ENCODE measurements at places on chromosomes 6 and 20.

- no peak for DNase-seq
Measured at GRCh38 chr20:46803123-46804020, 91.3 kb upstream of the EYA2 start.

DNA sequence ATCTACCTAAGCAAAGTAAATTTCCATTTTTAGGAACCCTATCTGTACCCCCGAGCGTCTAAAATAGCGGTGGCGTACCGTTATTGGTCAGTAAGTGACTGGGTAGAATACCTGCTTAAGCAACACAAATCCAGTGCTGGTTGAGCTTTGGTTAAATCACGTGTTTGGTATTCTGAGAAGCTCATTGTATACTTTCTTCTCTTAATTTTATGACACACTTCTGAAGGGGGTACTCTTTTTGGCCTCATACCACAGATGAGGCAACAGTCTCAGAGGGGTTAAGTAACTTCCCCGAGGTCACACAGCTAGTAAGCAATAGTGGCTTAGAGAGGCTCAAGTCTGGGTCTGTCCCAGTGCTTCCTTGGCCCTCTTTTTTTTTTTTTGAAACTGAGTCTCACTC, 151.2 kb downstream of the TFAP2C start:
- DNase-seq: no peak

DNA sequence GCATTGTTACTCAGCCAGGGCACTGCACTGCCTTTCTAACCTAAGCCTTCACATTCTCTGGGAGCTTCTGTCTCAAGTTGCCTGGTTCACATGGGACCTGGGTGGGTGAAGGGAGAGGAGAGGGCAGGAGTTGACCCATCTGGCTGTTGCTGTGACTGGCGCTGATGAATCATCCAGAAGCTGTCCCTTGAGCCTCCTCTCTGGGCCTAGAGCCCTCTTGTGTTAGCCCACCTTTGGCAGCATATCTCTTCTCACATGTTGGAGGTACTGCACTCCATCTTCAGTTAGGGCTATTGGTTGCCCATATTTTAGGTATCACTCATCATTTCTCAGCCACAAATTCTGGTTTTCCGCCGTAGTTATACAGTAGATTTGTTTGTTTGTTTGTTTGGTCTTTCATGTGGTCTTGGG, 19.8 kb downstream of the XRN2 start:
- no peak for DNase-seq

- DNase-seq: no peak
Measured at GRCh38 chr6:157070403-157071107, 252.8 kb downstream of the TMEM242 start.

GRCh38 chr20:44576297-44576696, 6.1 kb upstream of the PKIG start:
- DNase-seq: no peak

DNA sequence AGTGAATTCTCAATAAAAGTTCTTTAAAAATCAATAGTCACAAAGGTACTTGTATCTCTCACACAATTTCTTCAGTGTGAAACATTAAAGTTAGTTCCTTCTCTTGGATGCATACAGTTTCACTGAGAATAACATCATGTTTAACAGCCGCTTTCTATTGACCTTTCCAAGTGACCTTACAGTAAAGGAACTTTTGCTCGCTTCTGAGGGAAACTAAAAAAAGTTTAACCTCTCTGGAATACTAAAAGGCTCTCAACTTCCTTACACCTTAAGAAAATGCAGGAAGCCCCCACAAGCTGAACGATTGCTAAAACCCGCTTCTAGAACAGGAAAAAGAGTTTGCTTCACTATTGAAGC, 1.3 kb downstream of the RRAGD start:
- DNase-seq: no peak

DNA sequence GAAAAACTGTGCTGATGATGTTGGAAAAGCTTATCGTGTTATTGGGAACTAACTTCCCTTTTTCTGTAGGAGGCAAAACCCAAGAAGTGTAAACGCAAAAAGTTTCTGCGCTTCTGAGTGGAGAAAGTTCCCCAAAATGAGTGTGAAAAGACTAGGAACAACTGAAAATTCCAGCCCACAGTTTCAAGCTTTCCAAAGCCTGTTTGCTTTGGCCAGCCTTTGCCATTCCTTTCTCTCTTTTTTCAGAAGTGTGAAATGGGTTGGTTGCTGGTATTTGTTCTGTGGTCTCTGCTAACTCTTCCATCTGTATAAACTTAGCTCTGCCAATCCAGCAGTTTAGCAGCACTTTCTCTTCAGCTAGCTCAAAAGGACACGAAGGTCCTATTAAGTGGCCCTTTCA, 491.3 kb downstream of the MAFB start:
- no peak for DNase-seq

GRCh38 chr6:82870582-82871172, 195.0 kb downstream of the UBE3D start:
- DNase-seq: no peak

DNA sequence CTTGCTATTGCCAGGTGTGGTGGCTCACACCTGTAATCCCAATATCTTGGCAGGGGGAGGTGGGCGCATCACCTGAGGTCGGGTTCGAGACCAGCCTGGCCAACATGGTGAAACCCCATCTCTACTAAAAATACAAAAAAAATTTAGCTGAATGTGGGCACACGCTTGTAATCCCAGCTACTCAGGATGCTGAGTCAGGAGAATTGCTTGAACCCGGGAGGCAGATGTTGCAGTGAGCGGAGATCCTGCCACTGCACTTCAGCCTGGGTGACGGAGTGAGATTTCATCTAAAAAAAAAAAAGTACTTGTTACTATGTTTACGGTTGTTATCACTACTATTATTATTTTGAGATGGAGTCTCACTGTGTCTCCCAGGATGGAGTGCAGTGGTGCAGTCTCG, 3.0 kb downstream of the PPT2 start:
- DNase-seq: no peak

DNA sequence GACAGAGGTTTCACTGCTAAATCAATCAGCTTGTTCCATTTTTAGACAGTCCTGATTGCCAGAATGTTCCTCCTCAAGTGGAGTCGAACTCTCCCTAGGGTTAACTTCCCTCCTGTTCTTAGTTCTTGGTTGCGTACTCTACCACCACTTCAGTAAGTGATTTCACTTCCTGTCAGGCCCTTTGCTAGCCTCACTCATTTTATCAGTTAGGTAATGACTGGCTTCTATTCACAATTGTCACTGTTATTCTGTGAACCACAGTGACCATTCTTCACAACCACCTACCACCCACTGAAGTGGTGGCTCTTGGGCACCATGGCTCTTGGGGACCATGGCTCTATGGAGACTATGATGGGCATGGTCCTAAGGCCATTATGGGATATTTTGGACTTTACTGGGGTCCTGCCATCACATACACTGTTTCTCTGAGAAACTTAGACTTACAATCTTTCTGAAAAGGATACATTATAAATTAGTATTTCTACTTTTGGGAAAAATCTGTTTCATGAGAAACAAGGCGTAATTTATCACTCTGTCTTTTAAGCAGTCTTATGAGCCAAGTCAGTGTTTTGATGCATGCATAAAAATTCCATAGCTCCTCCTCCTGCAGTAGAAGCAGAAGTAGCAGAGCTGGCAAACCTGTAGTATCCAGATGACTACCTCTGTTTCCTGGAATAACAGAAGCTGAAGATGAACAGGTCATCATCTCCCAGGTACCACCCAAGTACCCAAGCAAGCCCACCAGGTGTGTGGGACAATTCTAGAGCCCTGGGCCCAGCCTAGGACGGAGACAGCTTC, 66.3 kb downstream of the ATXN1 start:
- DNase-seq: no peak

DNA sequence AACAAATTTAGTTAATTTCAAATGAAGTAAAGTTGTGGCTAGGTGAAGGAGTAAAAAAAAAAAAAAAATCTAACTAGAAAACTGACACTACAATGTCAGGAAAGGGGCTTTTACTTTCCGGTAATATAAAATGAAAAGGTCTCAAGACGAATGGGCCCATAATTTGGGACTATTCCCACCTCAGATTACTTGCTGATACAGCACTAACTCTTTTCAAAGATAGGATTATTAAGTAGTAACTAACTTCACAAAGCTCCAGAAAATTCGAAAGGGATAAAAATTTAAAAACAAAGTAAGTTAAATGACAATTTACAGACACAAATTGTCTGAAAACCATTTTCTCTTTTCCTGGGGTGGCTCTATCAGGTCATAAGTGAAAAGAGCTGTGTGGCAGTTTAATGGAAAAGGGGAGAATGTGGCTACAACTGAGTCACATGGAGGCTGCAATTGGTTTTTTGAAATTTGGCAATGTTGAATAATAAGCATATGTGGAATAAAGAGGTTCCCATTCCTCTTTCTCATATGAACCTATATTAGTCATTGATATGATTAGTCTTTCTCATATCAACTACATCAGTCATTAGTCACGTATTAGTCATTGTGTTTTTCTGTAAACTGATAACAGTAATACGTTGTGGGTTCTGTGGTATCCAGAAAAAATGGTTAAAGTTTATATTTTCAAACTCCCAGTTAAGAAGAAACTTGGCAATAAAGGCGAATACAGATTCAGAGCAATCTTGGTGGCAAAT, 78.0 kb downstream of the RWDD2A start:
- no peak for DNase-seq

DNA sequence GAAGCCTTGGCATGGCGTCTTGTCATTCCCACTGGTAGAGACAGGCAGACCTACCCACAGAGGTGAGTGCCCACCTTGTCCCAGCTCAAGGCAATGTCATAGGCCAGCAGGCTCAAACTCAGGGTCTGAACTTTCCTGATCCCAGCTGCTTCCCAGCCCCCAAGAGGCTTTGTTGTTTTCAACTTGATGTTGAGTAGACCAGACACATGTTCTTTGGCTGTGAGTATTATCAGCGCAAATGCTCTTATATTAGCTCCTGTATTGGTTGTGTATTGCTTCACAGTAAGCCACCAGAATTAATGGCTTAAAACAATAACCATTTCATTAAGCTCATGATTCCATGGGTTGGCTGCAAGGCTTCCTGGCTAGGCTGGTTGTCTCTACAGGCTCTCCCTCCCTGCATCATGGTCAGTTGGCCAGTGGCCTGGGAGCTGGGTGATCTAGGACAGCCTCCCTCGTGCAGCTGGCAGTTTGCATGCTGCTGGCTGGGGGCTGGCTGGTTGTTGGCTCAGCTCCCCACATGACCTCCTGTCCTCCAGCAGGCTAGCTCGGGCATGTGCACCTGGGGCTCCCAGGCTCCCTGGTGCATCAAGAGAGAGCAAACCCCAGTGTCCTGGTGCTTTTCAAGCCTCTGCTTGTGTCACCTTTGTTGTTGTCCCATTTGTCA, 21.6 kb downstream of the TOX2 start:
- no peak for DNase-seq

GRCh38 chr6:14883921-14884320, 361.9 kb upstream of the JARID2 start:
- DNase-seq: no peak

GRCh38 chr6:16481697-16482399, 243.5 kb downstream of the GMPR start:
- DNase-seq: no peak

- no peak for DNase-seq
Measured at GRCh38 chr20:2817891-2818595, 1.9 kb downstream of the TMEM239 start.

- DNase-seq: no peak
Measured at GRCh38 chr6:163427498-163428254, 13.2 kb downstream of the QKI start.

GRCh38 chr20:4730780-4731179, 9.1 kb downstream of the PRND start:
- DNase-seq: no peak

DNA sequence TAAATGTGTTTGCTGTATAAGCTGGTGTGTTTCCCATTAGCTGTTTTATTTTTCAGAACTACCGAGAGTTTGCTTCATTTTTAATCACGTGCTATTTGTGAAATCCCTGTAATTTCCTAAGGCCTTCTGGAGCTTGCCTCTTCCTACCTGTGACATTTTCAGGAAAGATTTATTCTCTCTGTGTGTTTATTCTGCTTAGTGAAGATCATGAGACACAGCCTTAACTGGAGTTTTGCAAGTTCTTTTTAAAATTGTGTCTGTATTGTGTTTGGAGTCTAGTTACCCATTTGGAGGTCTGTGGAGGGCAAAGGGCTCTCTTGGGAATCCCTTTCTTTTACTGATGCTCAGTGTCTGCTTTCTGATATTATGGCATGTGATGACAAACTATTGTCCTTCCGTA, 359.1 kb upstream of the FLRT3 start:
- DNase-seq: no peak

- DNase-seq: no peak
Measured at GRCh38 chr20:49140411-49140810, 47.7 kb downstream of the STAU1 start.

- DNase-seq: no peak
Measured at GRCh38 chr20:24718696-24719095, 230.4 kb upstream of the CST7 start.

- no peak for DNase-seq
Measured at GRCh38 chr6:150711584-150712504, 112.2 kb downstream of the PLEKHG1 start.

- DNase-seq: no peak
Measured at GRCh38 chr20:23349338-23350195, 1.0 kb upstream of the NXT1 start.

- DNase-seq: no peak
Measured at GRCh38 chr6:84798257-84798656, 33.9 kb upstream of the TBX18 start.

DNA sequence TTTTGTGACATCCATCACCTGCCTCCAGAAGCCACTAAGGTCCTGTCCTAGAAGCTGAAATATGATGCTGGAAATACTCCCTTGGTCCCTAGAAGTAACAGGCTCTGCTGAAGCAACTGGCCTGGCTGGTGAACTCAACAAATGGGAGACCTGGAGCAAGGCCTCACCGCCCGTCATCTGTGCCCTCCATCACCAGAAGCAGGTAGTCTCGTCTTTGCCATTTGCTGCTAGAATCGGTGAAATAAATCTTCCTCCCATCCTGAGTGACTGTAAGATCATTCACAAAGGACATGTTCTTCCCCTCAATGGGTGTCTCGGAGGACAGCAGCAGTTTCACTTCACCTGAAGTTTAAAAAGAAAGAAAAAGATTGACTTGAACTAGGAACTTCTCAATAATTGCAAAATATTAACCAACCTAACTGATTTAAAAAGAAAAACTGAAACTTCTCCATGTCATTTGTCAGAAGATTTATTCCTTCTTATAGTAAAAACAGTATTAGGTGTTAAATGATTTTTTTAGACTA, 21.0 kb downstream of the CST7 start:
- DNase-seq: no peak

- no peak for DNase-seq
Measured at GRCh38 chr20:61927193-61927825, 138.4 kb downstream of the TAF4 start.

DNA sequence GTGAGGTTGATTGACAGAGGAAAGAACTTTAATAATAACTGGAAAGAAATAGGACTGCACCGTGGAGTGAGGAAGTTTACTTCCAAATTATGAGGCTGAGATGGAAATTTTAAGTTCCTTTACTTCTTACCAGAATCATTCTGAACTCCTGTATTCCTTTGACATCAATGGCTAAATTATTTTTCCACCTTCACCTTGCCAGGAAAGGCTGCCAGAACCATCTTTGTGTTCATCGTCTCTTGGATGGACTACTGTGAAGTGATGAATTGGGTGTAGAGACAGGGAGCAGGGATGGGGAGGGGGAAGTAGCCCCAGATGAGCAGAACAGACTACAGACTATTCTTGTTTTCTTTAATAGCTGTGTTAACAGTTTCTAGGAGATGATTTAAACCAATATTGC, 102.1 kb upstream of the CEP162 start:
- DNase-seq: no peak

GRCh38 chr6:2081155-2082138, 164.0 kb downstream of the GMDS start:
- no peak for DNase-seq

- no peak for DNase-seq
Measured at GRCh38 chr20:33359399-33360261, 41.7 kb downstream of the CDK5RAP1 start.

Measured in stimulated activated CD4-positive, alpha-beta T cell treated with anti-CD3 and anti-CD28 coated beads, Interleukin-15, amount 100 ng/mL, for 48 hours (primary cell).